ENCODE measurements at places on chromosomes 2 and 18.

GRCh38 chr18:28607991-28608390 is 431.1 kb upstream of the CDH2 start:
- DNase-seq = no peak

DNA sequence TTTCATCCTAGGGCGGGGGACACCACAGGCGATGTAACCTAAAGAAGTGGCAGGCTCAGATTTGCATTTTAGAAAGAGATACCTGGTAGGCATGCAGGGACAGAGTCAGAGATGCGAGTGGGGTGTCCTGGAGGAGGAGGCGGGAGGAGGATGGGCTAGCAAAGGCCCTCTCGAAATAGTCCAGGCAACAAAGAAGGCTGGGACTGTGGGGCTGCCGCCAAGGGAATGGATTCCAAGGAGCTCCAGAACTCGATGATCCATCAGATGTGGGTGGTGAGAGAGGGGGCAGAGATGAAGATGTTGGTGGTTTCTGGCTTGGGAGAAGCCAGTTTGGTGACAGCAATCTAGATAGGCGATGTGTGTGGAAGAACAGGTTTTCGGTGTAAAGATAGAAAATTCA is 12.5 kb upstream of the INPP5D start:
- DNase-seq = no peak

DNA sequence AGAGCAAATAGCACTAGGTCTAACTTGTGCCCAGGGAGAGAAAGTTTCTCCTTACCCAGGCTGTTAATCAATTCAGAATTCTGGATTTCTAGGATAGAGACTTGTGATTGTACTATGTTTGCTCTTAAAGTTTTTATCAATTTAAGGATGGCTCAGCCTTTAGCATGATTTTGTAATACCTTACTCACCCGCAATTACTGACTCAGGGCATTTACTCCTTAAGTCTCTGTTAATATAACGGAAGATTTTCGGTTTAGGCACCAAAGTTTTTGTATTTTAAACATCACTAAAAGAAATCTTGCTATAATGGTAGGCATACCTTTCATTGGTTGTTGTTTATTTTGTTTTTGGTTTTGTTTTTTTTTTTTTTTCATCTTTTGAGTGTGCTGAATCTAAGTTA is 358.2 kb downstream of the RBM43 start:
- no peak for DNase-seq

DNA sequence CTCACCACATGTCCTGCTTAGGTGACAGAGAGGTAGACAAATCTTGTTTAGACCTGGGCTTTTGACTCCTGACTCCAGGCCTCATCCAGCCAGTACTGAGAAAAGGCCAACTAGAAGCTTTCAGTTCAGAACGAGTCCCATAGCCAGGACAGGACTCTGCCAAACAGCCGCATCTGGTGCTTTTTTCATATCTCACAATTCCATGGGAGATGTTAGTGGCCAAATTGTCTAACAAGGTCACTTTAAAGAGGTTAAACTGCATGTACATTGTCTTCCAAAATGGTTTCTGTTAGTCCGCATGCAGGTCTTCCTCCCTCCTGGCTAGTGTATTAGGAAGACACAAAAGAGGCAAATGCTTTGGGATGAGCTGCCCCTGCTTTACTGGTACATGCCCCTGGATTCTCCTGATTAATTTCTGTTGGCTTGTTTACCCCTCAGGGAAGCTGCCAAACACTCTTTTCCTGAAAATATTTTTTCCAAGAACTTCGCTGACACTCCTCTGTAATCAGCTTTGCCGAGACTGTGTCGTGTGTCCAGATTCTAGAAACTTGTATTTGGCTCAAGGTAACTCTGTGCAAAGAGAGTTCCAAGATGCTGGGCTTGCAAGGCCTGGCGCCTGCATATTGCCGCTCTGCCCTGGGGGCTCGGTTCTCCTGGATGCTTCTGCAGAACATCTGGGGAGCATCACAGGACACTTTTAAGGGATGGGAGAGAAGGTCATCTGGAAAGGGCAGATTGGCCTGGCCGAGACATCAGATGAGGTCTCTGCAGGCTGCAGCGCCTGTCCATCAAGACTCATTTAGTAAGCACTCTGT is 209.2 kb upstream of the APCDD1 start:
- DNase-seq = no peak

GRCh38 chr2:204340511-204340910 is 204.8 kb upstream of the PARD3B start:
- no peak for DNase-seq

- no peak for DNase-seq
Observed at GRCh38 chr2:201971531-201972228, 62.0 kb upstream of the FZD7 start.

DNA sequence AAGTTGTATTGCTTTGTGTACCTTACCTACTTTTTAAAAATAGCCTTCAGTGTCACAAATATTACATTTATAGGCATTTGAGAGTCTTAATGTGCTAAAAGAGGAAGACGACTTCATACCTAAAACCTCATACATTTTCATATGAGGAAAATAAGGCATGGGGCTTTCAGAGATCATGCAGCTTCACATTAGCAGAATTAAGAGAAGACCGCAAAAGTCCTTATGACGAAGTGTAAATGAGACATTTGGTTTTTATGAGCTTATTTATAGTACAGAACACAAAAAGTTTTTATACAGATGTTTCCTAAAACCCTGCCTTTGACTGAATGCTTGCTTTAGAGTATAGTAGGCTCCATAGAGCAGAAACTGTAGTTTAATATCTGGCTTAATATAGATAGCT is 10.1 kb upstream of the CCDC138 start:
- DNase-seq = no peak

DNA sequence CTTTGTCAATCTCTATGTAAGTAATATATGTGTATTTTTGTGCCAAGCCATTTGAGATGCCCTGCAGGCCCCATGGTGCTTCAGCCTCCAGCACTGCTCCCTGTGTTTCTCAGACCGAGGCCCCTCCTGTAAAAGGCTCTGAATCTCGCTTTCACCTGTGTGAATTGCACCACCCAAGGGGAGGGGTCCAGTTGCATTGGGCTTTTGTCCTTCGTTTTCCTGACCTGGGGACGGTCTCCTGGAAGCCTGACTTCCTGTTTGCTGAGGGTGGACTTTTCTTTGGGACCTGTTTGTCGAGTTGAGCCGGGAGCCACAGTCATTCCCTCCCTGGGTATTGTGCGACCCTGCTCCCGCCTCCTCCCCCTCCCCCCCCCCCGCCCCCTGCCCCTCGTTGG is 48.9 kb downstream of the AGAP1 start:
- no peak for DNase-seq

DNA sequence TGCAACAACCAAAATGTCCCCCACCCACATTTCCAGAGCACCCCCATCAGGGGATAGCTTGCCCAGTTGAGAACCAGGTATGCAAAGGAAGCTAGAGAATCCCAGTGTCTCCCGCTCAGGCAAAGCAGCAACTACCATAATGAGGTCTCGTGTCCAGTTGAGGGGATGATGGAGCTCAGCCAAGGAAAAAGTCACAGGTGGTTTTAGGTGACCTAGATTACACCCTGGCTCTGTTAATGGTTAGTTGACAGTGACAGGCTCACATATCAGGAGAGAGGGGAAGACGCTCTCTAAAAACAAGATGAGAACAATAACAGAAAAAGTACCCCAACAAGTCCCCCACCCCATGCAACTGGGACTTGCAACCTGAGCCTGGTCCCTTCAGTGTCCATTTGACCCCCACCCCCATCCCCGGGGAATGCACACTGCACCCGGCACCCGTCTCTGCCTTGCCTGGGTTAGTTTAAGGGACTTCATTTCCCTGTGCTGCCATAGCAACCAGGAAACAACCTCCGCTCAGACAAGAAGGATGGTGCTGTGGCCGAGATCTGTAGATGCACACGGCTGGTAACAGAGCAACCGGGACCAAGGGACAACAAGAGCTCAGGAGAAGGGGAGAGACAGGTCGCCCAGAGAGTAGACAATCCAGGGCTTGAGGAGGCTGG is at the start of gene KIAA2012:
Gene KIAA2012, plus strand, starts transcription at position 519 of the 665 bp plus-strand sequence. CDS start 373 bp downstream, outside the sequence.
- DNase-seq = no peak

GRCh38 chr18:61323951-61324350 is 9.3 kb upstream of the CDH20 start:
- DNase-seq = no peak

DNA sequence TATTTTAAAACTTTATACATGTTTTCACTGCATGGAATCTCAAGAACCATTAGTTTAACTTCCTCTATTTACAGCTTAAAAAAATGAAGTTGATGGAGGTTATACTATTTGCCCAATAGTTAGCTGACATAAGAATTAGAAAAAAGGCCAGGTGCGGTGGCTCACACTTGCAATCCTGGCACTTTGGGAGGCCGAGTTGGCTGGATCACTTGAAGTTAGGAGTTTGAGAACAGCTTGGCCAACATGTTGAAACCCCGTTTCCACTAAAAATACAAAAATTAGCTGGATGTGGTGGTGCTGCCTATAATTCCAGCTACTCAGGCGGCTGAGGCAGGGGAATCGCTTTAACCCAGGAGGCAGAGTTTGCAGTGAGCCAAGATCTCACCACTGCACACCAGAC is 125.1 kb upstream of the CDH19 start:
- DNase-seq = no peak

GRCh38 chr2:163456953-163457743 is 278.7 kb downstream of the FIGN start:
- DNase-seq = no peak

DNA sequence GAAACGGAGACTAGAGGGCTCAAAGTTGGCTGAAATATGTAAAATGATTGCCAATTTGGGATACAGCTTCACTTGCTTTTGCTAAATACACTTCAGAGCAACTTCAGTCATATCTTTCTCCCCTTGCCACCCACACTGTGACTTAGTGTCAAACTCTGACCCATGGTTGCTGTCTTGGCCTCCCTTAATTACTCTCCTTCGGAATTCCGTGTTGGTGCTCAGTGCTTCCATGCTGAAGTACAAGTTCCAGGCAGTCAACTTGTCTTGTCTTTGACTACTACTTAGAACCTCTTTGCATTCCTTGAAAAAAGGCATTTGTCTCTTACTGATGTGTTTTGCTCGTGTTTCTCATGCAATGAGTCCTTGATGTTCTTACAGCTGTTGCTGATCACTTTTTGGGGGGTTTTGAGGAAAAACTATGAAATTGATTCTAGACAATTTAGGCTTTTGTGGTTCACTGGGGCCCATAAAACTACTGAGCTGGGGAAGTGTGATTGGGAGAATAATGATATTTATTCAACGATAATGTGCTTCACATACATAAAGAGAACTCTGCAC is 146.0 kb downstream of the UBE2E3 start:
- DNase-seq = no peak

- no peak for DNase-seq
Observed at GRCh38 chr2:49404108-49404507, 249.8 kb upstream of the FSHR start.

DNA sequence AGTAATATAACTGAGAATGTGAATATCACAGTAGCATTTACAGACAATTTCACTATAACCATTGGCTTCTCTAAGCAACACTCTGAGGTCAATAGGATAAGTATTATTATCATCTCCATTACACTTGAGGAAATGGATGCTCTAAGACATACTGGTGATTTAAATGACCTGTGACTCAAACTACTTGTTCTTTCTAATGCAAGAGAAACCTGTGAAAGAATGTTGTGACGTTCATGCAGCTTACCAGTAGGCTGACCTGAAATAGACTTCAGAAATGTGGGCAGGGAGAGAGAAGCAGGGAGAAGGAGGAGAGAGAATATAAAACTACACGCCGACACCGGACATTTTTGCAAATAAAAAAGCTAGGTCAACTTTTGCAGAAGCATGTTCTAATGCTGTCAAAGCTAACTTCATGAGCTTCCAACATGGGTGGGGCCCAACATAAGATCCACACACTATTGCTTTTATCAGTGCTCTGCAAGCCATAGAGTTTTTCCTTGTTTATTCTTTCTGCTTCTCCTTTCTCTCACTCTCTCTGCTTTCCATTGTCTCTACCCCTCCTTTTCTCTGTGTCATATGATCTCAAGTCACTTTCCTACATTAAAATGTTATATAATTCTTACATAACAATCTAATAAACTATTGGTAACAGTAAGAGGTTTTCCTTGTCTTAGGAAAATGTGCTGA is 217.6 kb upstream of the FN1 start:
- DNase-seq = no peak

DNA sequence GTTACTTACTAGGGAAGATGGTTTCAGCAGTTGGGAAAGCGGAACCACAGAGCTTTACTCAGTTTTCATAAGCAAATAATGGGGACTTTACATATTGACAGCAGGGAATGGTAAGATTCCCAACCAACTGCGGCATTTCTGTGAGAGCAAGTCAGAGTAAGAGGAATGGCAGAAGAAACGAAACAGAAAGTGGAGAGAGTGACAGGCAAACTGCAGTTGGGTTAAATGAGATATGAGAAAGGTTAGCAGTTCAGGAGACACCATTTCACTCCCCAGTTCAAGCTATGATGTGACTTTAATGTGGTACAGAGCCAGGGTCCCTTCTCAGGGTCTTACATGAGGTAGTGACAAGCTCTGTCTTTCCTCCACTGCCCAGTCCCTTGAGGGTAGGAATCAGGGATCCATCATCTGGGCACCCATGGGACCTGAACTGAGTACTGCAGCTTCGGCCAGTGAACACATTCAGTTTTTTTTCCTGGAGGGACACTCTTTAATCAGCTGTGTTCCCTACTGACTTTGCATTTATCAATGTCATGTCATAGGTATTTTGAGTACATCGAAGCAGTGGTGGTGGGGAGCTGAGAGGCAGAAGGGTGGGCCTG is 33.0 kb upstream of the GREB1 start:
- DNase-seq = no peak

- DNase-seq = no peak
Observed at GRCh38 chr18:6022074-6022444, 126.7 kb upstream of the TMEM200C start.

GRCh38 chr2:53711271-53711780 is 56.3 kb upstream of the CHAC2 start:
- DNase-seq = no peak

DNA sequence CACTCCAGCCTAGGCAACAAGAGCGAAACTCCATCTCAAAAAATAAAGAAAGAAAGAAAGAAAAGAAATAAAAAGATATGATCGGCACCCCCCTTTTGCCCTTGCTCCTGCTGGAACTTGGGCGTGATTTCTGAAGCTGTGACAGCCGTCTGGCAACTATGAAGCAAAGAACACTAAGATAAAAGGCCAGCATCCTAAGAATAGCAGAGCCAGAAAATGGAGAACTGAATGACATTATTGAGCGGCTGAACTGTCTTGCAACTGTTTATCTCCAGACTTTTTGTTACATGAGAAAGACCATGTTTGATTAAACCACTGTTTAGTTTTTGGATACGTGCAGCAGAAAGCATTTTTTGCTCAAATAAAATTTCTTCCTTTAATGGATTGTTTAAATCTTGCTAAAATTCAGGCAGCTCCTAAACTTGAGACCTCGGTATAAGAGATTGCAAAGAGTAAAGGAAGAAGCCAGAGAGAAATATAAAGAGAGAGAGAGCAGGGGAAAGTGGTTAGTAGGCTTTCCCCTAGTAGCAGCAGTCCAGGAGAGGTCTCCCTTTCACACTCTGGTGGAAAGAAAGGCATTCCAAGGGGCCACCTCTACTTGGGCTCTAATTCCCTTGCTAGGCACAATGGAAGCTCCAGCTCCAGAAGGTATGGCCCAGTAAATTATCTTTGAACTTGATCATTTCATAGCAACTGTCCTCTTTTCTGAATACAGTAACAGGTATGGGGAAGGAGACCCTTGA is 8.2 kb upstream of the MBD2 start:
- no peak for DNase-seq

- no peak for DNase-seq
Observed at GRCh38 chr2:139080244-139080643, 300.1 kb upstream of the NXPH2 start.
